ENCODE measurements at places on chromosomes 7 and 10.

DNA sequence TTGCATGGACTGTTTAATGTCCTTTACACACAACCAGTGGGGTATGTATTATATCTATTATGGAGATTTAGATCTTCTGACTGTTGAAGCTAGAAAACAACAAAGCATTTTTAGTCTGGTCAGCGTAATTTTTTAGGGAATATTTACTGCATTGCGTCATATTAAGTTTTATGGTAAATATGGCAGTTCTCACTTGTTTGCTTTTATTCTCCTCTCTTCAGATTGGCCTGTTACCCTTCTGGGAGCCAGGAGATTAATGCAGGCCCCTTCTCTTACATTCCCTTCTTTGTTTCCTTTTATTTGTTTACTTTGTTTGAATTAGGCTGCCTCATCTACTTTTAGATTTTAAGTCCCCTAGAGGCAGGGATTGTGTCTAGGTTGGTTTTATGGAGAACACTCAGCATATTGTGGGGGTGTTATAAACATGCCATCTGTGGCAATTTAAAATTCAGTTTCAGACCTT, 13.8 kb downstream of the UBE2D1 start:
- DNase-seq, result no peak

- no peak for DNase-seq
Measured at GRCh38 chr7:121369462-121369861, 26.6 kb downstream of the FAM3C start.

DNA sequence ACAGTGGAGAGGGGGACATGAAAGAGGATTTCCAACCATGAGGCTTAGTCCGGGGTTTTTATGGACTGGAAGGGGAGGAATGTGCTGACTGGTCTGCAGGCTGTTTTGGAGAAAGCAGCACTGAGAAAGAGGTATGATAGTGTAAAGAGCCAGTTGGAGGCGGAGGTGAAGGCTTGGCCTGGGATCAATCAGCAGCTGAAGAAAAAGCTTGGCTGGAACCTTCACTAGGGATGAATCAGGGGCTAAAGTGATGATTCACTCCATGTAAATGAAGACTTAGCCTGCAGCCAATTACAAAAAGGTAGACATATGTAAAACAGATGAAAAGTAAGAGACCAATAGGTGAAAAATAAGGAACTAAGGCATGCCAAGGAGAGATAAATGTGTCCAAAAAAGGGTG, 1382.6 kb downstream of the GATA3 start:
- DNase-seq, result peak; percentile 48

DNA sequence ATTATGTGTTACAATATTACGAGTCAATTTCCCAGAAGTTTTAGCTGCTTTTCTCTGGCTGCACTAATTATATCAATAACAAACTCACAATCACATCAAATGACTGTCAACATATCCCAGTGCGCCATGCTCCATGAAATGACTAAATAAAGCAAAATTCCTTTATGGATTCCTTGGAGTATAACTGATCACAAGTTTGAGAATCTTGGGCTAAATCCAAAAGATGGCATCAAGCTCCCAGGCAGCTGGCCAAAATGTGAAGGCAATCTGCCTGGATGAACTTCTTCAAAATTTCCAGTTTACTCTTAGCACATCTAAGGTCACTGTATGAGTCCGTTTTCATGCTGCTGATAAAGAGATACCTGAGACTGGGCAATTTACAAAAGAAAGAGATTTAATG, 210.8 kb downstream of the CCSER2 start:
- DNase-seq, result no peak

DNA sequence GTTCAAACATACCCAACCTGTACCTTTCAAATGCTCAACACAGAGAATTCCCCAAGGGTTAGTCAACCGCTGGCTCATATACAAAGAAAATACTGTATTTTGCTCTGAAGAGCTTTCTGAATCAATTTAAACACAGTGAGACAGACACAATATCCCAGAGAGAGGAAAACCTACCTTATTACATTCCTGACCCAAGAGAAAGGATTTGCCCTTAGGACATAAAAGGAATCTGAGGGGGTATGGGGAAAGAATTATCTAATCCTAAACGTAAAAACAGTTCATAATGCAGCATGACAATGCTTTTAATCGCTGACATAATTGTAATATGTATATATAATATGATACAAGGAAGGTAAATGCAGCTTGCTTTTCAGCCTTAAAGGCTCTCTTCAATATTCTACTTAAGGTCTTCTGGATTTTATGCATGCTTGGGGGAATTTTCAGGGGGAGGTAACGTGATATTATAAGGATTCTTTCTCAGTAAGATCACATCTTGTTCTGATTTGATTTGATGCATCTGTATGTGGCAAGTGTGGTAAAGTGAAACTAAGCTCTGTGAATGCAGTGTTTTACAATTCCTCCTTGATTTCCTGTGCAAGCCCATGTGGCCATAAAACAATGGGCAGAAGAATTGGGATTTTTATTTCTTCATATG, 240.5 kb downstream of the GLI3 start:
- DNase-seq, result no peak

DNA sequence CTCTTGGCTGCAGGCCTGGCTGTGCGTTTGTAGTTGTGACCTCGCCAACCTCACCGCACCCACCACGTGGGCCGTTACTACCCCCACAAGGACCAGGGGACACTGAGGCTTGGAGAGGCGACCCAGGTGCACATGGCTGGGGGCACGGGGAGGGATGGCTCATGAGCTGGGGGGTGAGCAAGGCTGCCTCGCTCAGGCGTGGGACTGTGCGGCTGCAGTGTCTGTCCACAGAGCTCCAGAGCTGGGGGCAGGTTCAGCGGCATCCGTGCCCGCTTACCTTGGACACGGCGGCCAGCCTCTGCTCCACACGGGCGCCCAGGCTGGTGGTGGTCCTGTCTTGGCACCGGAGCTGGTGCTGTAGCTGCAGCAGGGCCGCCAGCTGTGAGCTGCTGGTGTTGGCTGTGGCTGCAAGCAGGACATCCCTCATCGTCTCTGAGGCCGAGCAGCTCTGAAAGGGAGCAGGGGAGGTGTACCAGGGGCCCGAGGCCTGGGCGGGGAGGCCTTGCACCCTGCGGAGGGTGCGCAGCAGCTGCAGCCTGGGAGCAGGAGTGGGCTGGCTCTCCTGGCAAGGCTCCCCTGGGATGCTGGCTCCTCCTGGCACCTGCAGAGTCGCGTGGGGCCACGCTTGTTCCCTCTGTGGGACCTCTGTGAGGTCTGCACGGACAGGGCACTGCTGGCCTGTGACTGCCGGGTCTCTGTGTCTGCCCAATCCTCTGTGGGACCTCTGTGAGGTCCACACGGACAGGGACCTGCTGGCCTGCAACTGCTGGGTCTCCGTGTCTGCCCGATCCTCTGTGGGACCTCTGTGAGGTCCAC, 60.0 kb upstream of the NKX6-2 start:
- DNase-seq, result no peak

DNA sequence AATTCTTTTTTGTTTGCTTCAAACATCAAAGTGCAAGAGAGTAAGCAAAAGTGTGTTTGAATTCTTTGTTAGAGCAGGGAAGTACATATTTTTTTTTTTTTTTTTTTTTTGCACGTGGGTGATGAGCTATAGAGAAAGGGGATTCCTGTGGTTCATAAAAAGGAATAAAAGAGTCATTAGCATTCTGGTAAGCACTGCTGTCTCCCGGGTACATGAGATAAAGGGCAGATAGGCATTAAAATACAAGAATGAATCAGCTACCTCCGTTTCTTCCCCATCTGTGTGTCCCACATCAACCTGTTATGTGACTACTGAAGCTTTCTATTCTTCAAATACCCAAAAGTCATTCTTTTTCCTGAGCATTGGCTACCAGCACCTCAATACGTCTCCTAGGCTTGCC, 102.4 kb upstream of the SEMA3D start:
- DNase-seq, result peak; percentile 46

DNA sequence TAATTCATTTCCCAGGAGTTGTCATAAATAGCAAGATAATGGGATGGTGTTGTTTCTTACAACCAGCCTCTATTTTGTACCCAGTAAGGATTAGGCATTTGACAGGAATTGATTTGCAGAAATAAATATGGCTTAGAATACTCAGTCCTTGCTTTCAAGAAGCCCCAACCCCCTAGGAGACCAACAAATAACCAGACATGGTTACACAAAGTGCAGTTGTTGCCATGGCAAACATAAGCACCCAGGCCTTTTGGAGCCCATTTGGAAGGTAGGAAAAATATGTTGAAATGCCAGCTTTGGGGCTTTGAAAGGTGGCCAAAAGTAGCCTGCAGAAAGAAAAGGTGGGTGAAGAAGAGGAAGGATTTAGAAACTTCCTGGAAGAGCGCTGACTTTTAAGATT, 397.5 kb downstream of the CDC14C start:
- DNase-seq, result no peak

GRCh38 chr10:4242561-4243035, 457.6 kb upstream of the KLF6 start:
- DNase-seq, result no peak

DNA sequence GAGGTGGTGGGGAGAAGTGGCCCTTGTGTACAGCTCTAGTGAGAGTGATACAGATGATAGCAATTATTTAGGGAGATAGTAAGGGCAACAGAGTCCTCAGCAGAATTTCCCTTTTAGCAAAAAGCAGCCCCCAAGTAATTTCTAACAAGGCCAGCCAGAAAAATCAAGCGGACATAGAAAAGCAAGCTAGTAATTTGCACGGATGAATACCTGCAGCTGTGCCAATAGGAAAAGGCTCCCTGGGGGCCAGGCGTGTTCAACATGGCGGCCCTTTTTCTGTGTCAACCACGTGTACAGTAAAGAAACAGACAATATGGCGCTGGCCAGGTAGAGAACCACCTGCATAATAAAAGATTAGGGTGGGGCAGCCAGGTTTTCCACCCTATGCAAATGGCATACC, 7.4 kb downstream of the MCM10 start:
- DNase-seq, result no peak
